ENCODE measurements at places on chromosomes 6 and 20.

- no peak for DNase-seq
Measured at GRCh38 chr20:54849741-54850140, 374.3 kb downstream of the DOK5 start.

DNA sequence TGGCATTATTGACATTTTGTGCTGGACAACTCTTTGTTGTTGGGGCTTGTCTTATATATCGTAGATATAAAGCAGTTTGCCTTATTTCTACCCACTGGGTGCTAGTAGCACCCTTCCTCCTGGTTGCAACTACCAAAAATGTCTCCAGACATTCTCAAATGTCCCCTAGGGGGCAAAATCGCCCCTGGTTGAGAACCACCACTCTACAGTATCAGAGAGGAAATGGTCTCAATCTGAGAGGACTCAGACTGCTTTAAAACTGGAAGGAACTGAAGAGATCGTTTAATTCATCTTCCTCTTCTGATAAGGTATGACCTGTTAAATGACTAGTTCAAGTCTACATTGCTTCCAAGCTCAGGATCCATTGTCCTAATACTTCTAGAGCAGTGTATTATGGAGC, 14.9 kb downstream of the SH3BGRL2 start:
- no peak for DNase-seq

DNA sequence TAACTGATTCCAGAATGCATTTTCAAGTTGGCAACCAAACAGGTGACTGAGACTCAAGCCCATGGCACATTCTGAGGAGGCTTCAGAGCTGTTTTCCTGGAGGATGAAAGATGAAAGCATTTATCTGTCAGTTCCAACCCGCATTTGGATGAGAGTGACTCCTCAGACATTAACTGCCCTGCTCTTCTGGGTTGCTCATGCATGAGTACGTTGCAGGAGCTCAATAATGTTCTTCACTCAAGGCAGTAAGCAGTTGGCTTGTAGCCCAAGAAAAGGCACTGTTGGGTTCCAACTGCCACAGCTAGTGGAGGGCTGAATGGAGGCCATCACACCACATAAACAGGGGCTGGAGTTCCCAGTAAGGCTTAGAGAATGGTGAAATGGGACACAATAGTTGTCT, 155.3 kb downstream of the FUT9 start:
- no peak for DNase-seq

- DNase-seq: no peak
Measured at GRCh38 chr6:98842342-98843180, 8.2 kb downstream of the POU3F2 start.

DNA sequence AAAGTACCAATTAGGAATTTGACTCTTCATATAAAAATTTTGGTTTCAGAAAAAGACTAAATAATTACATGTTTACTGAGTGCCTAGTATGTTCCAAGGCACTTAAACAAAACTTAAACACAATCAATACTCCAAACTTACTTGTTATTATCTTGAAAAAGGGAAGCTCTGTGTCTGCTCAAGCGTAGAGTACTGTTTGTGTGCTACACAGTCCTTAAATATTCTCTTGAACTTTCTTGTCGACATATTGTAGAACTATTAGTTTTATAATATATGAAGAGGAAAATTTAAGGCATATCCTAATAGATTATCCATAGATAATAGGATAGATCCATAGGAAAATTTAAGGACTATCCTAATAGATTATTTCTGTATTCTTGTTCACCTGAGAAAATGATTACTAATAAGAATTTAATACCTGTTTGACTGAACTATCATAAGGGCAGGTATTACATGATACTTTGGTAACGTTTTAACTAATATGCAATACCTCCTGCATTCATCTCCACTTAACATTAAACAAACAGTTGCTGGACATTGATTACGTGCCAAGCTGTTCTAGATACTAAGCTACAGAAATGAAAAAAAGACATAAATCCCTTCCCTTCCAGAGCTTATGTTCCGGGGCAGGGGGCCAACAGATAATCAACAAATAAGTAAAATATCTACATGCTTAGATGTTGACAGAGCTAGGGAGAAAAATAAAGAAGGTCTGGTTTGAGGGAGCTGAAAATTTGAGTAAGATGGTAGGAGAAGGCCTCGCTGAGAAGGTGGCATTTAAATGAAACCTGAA, 115.2 kb upstream of the BCLAF1 start:
- no peak for DNase-seq

DNA sequence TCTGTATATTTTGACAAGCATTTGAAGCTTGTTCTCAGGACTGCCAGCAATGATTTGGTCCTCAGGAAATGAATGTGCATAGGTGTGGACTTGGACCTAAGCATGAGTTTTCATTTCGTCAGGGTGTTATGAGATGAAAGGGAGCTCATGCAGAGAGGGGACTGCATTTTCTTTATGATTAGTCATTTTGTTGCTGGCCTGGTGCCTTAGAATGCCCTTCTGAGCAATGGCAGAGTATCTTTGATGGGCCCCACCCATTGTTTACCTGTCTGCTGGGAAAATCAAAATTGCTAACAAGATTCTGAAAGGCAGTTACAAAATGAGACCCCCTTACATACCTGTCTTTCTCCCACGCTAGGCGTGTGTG, 51.5 kb upstream of the MTHFD1L start:
- DNase-seq: no peak

GRCh38 chr20:402496-402885, 5.6 kb upstream of the RBCK1 start:
- no peak for DNase-seq

- no peak for DNase-seq
Measured at GRCh38 chr6:81788748-81789147, 36.3 kb upstream of the TENT5A start.

DNA sequence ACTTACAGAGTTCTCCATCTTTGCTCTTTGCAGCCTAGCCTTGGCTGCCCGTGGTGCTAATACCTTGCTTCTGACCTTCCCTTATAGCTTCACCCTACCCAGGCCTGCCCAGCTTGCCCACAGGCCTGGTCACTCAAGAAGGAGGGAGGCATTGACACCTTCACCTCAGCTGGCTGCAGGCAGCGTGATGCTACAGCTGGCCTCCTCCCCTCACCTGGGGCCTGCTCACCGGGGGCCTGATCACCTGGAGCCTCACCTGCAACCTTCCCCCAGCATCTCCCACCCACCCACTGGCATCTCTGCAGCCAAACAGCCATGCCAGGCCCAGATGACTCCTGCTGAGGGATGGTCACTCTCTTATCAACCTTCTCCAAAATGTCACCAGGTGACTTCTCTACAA, 40.4 kb downstream of the CPNE5 start:
- DNase-seq: no peak

DNA sequence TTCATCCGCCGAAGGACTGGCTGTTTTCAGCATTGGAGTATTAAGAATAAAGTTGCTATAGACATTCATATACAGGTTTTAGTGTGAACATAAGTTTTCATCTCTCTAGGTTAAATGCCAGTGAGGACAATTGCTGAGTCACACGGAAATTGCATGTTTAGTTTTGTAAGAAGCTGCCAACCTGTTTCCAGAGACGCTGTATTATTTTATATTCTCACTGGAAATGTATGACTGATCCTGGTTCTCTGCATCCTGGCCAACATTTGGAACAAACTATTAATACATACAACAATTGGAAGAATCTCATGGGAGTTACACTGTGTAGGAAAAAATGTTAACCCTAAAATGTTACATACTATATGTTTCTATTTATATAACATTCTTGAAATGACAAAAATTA, 16.7 kb upstream of the TGM6 start:
- no peak for DNase-seq

Measured in stimulated activated CD8-positive, alpha-beta memory T cell treated with anti-CD3 and anti-CD28 coated beads, Interleukin-2, amount 100 ng/mL, for 1 hour (primary cell).